DMS79 (cell line): ENCODE measurements at places on chromosomes 7 and 10.

DNA sequence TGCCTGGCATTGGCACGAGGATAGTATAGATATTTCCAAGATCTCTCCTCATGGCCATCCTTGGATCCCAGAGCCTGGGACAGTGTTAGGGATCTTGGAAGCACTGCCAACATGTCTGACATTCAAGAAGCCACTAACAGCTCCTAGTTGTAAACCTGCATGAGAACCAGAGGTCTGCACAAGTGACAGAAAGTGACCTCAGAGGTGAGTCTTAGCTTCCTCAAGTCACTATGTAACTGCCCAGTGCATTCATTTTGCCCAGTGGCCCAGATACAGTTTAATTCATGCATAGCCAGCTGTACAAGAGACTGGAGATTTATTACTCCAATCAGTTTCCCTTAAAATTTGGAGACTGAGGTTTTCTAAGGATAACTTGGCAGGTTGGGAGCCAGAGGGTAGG is 16.7 kb downstream of the SUGCT start:
- DNase-seq: no peak

DNA sequence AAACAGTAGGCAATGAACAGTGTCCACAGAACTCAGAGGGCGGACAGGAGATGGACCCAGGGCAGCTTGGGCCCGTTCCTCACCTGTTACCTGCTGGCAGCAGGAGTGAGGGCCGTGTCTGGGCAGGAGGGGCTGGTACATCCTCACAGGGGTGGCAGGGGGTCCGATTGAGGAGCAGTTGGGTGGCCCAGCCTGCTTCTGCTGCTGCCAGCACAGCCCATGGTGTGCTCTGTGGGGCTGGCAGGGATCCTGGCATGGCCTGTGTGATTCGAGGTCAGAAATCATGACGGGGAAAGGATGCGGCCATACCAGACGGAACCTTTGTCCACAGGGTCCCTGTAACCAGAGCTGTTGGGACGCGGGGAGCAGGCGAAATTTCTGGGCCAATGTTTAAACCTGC is 49.6 kb downstream of the INPP5A start:
- DNase-seq: no peak

DNA sequence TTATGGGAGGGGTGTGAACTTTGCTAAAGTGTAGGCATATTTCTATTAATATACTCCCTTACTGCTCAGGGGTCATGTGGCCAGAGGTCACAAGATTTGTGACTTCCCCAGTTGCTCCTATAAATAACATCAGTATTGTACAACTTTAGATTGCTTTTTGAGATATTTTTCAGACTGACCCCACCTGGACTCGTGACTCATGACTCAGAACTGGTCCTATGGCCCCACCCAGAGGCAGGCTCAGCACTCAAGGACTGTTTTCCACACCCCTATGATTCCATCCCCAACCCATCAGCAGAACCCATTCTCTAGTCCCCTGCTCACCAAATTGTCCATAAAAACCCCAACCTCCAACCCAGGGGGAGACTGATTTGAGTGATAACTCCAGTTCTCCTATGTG is 2.7 kb upstream of the CUL2 start:
- DNase-seq: no peak

DNA sequence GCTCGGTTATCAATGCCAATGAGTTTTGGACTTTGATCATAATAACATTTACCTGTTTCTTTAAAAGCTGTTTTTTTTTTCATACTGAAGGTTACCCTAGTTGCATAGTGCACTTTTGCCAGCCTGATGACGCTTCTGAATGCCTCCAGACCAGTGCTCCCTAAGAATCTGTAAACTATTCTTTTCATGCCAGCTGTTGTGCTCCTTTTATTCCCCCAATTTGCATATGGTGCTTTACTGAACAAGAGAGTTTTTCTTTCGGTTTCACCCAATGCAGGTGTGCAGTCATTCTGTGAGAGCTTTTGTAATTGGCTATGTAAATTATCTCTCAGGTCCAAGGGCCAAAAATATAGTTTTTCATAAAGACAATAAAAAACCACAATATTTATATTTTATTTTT is 48.1 kb upstream of the GLCCI1 start:
- DNase-seq: no peak

DNA sequence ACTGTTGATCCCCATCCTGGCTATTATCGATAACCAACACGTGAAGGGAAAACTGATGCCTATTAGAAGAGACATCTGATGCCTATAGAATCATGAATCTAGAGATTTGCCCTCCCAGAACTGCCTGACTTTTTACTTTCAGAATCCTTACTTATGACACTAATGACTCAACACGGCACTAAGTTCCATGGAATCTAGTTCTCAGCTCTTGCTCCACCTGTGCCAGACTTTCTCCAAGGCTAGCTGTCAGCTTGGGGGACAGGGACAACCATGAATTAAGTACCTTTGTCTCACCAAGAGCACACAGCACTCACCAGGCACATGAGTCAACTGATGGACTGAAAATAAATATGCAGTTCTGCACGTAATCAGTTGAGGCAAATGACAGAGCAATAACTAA is 184.2 kb downstream of the FRMD4A start:
- no peak for DNase-seq

DNA sequence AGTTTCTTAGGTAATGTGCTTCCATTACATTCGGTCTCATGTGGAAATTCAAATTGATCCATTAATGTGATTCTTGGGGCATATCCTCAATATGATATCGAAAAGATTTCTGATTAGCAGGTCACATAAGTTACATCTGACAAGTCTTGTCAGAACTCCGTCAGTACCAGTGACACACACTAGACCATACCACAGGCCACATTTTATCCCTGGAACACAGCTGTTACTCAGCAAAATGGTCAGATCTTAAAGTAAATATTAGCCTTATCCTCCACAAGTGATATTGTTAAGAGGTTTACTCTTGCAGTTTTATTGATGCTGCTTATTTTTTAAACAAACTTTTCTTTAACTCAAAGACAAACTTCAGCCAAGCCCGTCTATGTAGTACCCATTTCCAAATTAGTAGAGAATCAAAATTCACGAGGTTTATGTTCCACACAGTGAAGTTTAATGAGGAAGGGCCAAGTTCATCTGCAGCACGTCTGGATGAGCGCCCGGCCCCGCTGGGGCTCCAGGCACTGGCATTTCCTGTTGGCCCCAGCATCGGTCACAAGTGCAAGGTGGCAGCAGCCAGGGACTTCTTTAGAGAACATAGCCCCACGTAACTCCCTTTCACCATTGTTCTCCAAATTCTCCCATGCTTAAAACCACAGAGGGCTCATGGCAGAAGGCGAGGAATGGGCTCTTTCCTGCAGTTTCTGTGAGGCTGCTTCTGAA is 132.2 kb downstream of the VIPR2 start:
- peak; percentile 15 for DNase-seq

DNA sequence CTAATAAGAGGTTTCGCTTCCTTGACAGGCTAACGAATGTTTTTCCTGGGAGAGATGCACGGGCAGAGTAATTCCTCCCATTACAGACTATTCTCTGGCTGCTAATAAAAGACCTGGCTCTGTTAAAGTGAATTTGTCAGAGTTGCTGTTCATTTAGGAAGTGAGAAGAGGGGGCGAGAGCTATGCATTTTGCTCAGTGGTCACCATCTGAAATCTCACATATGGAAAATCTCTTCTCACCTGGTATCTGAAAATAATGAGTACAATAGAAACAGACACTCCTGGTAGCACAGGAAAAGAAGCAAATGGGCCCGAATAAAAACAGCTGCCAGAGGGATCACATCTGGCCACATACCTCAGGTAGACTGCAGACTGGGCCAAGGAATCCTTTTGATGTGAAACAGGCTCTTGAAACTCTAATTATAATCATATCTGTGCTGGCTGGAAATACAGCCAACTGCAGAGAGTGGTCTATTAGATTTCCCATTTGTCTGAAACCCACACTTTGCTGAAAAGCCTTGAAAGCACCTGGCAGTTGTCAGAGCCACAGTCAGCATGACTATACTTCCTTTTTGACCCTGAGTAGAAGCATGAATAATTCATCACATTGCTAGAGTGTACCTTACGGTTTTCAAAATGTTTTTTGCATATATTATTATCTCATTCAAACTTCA is 33.6 kb downstream of the AOAH start:
- DNase-seq: no peak

- no peak for DNase-seq
Measured at GRCh38 chr7:4828720-4829383, 33.0 kb downstream of the PAPOLB start.

- DNase-seq: no peak
Measured at GRCh38 chr7:91463330-91463729, 199.1 kb downstream of the FZD1 start.

DNA sequence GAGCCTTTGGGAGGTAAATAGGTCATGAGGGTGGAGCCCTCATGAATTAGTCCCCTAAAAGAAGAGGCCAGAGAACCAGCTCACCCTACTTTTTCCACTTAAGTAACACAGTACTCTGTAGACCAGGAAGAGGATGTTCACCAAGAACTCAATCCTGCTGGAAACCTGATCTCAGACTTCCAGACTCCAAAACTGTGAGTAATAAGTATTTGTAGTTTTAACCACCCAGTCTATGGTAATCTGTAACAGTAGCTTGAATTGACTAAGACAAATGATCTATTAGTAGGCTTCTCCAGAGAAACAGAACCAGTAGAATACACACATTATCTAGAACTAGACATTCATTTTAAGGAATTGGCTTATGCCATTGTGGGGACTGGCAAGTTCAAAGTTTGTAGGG is 51.5 kb downstream of the ANKMY2 start:
- DNase-seq: no peak

DNA sequence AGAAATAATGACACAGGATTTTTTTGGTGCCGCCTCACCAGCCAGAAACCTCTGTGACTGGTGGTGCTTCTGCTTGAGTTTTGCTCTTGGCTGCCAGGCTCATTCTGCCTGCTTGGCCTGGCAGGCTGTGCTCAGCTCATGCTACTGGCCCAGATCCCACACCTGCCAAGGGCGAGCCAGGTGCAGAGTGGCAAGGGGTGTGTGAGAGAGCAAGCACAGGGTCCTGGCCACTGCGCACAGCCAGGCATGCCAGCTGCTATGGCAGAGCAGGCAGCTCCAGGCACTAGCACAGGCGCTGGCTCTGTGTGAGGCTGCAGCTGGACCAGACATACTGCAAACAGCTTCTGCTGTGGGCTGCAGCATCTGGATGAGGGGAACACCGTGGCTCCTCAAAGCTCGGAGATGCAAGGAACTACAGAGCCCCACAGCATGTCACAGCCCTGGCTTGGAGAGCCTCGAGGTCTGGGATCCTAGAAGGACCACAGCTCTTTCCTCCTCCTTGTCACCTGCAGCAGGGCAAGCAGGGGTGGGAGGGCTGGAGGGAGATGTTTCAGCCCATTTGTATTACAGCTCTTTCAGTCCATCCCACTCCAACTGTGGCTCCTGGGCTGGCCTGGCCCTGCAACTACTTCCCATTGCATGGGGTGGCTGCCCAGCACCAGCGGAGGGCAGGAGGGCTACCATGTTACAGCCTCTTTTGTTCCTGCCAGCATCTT is 313.4 kb upstream of the SEMA3C start:
- DNase-seq: peak; percentile 92

DNA sequence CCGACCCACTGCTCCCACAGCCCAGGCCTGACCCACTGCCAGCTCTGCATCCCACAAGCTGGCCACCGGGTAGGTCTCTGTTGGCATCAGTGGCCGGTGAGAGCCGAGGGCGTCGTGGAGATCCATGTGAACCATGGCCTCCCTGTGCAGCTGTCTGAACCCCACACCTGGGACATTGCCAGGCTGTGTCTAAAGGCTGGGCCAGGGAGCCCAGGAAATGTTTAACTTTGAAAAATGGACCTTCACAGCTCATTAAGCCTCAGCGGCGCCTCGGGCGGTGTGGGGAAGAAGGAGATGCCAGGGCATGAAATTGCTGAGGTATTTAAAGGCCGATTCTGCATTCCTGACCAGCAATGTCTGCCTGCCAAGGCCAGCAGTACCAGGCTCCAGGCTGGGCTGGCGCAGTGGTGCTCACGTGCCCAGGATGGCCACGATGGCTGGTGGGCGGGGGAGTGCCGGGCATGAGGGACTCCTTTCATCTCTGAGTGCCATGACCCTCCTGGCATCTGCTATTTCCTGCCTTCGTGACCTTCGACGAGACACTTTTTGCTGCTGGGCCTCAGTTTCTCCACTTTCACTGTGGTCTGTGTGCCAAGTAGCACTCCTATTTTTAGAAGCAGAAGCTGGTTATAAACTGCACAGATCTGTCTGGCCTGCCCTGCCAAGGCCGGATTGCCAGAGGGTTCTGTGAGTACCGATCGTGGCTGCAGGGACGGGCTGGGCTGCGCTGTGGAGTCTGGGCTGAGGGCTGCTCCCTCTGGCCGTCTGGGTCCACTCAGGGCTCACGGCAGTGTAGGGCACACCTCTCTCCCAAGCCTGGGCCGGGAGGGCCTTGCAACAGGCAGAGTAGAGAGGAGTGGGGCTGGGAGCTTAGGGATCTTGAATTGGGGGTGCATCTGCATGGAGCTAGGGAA is 21.8 kb downstream of the ELFN1 start:
- DNase-seq: no peak

DNA sequence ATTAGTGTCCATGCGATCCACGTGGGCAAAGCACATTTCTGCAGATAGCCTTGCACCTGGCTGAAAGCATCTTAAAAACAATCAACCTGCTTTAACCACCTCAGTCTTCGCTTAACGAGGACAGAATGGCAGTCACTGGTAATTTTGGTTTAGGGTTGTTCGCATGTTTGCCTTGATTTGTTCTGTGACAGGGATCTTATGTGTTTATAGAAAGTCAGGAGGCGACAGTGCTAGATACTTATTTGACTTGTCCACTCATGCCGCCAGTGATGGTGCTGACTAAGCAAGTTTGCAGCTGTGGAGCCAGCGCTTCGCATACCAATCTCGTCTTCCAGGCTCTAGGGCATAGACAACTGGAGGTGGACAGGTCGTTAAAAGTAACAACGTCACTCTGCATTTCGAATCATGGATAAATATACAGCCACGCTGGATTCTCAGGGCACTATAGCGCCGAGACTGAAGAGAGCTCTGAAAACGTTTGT is 1.2 kb upstream of the TMEM243 start:
- peak; percentile 17 for DNase-seq

GRCh38 chr10:89043052-89043451 is 52.5 kb downstream of the FAS start:
- DNase-seq: no peak

DNA sequence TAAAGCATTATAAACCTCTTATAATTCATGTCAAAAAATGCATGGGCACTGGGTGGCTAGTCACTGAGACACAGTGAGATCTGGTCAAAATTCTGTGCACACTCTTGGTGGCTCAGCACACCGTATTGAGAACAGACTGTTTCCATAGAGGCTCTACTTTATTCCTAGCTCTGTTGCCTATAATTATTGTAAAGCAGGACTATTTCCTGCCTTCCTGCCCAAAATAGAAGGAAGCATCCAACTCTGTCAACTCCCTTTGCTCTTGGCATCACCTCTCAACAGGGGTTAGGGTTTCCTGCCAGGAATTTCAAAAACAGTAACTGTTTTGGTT is 45.1 kb downstream of the PTN start:
- no peak for DNase-seq
